ENCODE measurements at places on chromosomes 16 and 17.

DNA sequence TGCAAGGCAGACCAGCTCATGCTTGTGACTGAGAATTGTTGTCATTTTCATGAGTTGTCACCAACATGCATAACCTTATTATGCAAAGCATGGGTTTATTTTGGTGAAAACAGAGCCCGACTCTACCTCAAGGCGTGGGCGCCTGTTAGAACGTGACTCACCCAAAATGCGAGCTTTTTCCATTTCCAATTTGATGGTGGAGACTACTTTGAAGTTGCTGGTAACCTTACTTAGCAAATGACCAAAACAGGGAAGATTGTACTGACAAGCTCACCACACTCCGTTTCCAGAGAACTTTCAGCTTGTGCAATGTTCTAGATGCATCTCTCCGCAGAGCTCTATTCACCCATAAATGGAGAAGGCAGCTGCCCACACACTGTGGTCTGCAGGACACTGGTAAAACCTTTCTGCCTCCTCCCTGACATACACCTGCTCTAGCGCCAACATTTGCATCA lies 284.5 kb downstream of the MAF start:
- no peak for DNase-seq

DNA sequence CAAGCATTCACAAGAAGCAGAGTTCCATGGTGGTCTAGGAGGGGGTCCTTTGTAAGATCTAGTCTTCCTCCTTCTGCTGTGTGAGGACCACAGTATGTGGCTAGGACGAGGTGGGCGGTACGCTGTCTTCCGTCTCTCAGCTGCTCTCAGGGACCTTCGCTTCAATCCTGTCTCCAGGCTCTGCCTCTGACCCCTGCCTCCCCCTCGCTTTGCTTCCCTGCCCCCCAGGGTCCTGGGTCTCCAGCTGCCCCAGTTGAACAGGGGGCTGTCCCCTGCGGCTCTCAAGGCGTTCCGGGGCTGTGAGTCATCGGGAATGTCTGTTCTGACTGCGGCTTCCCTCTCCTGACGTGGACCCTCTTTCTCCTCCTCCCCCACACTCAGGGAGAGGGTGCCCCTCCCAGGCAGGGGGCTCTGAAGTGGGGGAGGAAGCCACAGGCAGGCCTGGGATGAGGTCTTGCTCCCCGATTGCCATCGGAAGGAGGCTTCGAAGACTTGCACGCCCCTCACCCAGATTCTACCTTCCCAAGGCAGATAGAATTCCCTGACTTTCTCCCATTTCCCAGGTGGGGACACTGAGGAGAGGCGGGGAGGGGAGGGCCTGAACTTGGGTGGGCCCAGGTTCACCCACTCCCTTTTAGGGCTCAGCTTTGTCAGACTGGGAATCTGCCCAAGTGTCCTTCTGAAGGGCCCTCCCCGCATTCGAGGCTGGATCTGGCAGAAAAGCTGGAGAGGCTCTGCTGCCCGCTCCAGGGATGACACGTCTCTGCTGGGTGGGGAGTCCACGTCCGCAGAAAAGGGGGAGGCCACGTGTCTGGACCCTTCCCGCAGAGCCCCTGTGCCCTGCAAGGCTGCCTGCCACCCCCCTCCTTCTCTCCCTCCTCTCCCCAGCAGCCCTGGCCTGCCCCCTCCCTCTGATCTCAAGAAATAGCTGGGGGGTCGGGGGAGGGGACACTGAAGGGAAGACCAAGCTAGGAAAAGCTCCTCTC lies 9.1 kb upstream of the COL1A1 start:
- DNase-seq = no peak

GRCh38 chr17:17172001-17172939 lies 33.9 kb downstream of the PLD6 start:
- no peak for DNase-seq

DNA sequence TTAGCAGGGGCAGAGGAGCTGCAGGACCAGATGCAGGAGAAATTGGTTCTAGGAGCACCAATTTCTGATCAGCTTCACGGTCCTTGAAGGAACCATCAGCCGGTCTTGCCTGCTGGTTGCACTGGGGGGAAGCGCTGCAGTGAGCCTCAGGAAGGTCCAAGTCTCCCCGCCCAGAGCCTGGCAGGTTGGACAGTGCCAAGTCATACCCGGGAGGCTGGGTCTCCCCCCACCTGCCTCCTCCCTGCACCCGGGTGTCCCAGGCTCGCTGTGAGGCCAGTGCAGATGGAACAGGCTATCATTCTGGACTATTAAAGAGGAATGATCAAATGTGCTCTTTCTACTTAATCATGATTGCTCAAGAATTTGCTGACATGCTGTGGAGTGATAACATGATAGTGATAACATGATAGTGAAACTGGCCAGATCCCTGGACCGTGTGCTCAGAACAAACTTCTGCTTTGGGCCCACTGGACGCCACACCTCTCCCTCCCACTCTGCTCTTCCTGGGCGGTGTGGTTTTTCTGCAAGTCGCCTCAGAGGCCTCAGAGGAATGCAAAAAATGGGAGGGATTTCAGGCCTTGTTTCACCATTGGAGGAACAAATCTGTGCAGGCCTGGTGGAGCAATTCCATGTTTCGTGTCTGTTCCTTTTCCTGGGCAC lies 236.0 kb downstream of the IRF8 start:
- DNase-seq = no peak

DNA sequence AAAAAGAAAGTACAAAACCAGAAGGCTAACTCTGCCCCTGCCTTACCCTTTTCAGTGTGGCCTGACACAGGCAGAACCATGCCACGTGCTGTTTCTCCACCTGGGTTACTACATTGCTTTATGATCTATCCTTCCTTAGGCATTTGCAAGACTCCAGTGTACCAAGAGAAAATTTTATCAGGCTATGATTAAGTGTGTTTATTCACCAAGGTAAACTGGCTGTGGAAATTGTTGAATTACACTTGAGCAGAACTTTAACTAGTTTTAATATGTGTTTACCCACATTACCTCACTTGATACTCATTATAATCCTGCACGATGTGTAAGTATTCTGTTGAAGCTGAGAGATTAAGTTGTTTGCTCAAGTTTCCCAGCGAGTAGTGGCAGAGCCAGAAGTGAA lies 129.7 kb upstream of the MYOCD start:
- no peak for DNase-seq

- DNase-seq = no peak
These were observed 301.7 kb upstream of the N4BP1 start for GRCh38 chr16:48911700-48912099.

- no peak for DNase-seq
These were observed 50.7 kb upstream of the SIAH1 start for GRCh38 chr16:48435906-48436305.

DNA sequence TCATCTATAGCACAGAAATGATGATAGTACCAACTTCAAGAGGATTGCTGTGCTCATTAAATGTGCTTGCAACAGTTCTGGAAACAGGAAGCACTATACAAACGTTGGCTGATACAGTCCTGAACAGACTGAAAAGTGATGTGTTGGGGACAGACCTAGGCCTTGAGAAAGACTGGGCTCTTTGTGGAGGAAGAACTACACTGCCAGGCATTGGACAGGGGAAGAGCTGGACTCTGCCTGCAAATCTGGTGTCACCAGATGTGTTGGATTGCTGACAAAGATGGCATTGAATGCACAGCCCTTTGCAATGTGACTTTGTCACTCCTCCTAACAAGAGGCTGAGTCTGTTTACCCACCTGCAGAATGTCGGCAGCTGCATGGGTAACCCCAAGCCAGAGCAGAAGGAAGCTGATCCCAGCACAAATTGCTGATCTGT lies 12.4 kb upstream of the ST6GALNAC2 start:
- no peak for DNase-seq

- no peak for DNase-seq
These were observed 18.1 kb downstream of the PPL start for GRCh38 chr16:4918781-4919251.

DNA sequence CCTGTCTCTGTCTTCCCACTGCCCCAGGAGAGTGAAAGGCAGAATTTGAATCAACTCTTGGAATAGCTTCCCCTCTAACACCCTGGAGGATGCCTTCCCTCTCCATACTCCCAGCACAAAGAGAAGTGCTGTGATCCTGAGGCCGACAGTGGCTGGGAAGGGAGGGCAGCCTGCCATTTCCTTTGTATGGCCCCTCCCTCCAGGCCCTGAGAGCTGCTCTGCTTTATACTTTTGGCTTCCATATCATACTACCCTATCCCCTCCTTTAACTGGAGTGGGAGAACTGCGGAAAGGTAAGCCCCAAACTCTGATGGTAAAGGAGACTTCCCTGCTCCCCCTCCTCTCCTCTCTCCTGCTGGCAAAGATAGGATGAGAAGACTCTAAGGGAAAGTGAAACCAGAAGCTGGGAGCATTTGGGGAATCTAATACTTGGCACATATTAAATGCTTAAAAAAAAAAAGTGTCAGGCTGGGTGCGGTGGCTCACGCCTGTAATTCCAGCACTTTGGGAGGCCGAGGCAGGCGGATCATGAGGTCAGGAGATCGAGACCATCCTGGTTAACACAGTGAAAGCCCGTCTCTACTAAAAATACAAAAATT lies 4.1 kb upstream of the MED24 start:
- no peak for DNase-seq

All from CD4-positive, alpha-beta T cell treated with Interleukin-1 beta for 1 hour (primary cell).